ENCODE measurements at places on chromosomes 13 and 19.

GRCh38 chr13:36981156-36981743, 17.9 kb downstream of the ALG5 start:
- peak; percentile 16 for DNase-seq

DNA sequence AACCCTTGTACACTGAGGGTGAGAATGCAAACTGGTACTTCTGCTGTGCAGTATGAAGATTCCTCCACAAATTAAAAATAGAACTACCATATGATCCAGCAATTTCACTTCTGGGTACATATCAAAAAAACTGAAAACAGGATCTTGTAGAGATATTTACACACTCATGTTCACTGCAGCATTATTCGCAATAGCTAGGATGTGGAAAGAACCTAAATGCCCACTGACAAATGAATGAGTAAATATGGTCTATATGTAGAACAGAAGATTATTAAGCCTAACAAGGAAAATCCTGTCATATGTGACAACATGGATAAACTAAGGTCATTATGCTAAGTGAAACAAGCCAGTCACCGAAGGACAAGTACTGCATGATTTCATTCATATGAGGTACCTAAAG, 304.7 kb downstream of the ENOX1 start:
- DNase-seq: no peak

- no peak for DNase-seq
These were observed 2.1 kb downstream of the RNF126 start for GRCh38 chr19:660793-661426.

DNA sequence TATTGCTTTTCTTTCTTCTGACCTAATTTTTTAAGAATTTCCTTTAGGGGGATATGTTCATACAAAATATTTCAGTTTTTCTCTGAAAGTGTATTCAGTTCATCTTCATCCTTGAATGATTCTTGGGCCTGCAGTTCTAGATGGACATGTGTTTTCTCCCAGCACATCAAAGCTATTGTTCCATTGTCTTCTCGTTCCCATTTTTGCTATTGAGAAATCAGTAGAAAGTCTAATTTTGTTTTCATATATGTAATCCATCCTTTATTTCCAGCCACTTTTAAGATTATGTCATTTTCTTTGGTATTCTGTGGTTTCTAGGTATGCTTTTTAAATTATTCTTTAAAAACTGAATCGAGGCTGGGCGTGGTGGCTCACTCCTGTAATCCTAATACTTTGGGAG, 15.8 kb upstream of the GRAMD1A start:
- no peak for DNase-seq

- DNase-seq: no peak
These were observed 4.8 kb upstream of the ATF5 start for GRCh38 chr19:49924004-49924880.

- DNase-seq: peak; percentile 67
These were observed 95.2 kb downstream of the LRCH1 start for GRCh38 chr13:46648166-46648607.

GRCh38 chr19:48244281-48244680, 11.4 kb downstream of the CARD8 start:
- DNase-seq: no peak

DNA sequence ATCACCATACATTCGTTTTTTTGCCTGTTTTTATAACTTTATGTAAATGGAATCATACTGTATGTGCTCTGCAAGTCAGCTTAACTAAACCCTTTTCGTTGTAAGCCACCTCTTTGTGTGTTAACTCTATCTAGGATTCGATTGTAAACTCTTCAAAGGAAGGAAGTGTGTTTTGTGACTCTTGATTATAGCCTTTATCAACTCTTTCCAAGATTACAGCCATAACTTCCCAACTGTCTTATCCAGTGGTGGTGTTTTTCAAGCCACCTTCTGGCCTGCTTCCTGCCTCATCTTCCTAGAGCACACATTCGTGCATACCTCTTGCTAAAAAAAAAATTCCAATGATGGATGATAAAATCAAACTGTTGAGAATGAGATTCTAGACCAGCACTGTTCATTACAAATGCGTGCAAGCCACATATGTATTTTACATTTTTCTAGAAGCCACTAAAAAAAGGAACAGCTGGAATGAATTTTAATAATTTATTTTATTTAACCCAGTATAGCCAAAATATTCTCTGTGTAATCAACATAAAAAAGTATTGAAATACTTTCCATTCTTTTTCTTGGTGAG, 12.0 kb upstream of the FBXL3 start:
- DNase-seq: no peak

- DNase-seq: peak; percentile 64
These were observed 25.2 kb downstream of the CRTC1 start for GRCh38 chr19:18708452-18709231.
